Fibroblast of the conjunctiva (primary cell): ENCODE measurements at places on chromosomes 7 and 10.

GRCh38 chr10:129033790-129034272 lies 433.2 kb upstream of the MGMT start:
- DNase-seq, result no peak

GRCh38 chr10:47317251-47317650 lies 5.0 kb upstream of the GDF2 start:
- DNase-seq, result no peak

GRCh38 chr10:77421591-77421990 lies 216.0 kb downstream of the KCNMA1 start:
- DNase-seq, result no peak

DNA sequence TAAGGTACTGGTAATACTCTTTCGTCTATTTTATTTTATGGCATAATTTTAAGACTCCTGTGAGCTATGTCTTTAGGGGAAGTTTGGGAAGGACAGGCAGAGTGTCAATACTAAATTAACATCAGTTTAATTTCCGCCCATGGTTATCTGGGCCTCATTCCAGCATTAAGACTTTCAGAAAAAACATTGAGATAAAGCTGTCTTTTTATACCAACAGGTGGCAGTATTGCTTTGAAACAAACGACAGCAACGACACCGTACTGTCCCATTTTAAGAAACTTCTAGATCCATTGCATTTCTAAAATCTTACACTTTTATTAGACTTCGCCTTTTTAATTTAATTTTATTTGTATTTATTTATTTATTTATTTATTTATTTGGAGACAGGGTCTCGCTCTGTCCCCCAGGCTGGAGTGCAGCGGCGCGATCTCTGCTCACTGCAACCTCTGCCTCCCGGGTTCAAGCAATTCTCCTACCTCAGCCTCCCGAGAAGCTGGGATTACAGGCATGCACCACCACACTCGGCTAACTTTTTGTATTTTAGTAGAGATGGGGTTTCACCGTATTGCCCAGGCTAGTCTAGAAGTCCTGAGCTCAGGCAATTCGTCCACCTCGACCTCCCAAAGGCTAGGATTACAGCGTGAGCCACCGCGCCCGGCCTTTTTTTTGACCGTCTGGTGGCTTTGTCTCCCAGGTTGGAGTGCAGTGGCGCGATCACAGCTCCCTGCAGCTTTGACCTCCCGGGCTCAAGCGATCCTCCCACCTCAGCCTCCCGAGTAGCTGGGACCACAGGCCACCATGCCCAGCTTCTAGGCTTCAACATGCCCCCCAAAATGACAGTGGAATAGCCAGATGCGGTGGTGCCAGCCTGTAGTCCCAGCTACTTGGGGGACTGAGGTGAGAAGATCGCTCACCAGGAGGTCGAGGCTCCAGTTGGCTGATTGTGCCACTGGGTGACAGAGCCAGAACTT lies 78.7 kb upstream of the C1GALT1 start:
- peak; percentile 70 for DNase-seq

DNA sequence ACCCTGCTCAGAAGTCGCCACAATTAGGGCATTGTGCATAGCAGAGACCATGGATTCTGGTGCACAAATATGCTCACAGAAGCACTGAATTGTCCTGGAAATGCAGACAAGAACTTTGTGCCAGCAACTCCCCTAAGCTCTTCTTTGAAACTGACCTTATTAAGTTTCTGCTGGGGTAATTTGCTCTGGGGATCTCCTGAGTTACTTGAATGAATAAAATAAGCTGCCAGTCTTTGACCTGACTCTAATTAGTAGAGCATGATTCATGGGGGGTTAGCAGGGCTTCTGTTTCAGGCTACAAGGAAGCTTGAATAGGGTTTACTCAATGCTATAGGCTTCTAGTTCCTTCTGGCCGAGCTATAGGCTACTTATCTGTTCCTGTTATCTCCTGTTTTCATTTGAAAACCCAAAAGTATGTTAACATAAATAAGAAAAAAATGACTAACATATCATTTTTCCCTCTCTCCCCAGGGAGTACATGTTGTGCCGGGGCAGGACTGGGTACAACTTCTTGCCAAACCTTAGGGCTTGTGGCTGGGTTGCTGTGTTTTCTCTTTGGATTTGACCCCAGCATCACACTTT lies 169.0 kb upstream of the TMEM229A start:
- no peak for DNase-seq
